ENCODE measurements at places on chromosomes 1 and 21. TPM values are rescaled to one million over a fixed set of nuclear protein-coding genes. Genes with fewer than 3 reads are reported as not detected.

- H3K4me1 ChIP-seq: no peaks in the 10 kb centered on the region
- H3K36me3 ChIP-seq: no peaks in the 10 kb centered on the region
- no peaks in the 10 kb centered on the region for H3K27me3 ChIP-seq
- H3K4me3 ChIP-seq: no peak overlapping the region
Observed at GRCh38 chr21:34298534-34299167, 65.2 kb upstream of the KCNE2 start.

DNA sequence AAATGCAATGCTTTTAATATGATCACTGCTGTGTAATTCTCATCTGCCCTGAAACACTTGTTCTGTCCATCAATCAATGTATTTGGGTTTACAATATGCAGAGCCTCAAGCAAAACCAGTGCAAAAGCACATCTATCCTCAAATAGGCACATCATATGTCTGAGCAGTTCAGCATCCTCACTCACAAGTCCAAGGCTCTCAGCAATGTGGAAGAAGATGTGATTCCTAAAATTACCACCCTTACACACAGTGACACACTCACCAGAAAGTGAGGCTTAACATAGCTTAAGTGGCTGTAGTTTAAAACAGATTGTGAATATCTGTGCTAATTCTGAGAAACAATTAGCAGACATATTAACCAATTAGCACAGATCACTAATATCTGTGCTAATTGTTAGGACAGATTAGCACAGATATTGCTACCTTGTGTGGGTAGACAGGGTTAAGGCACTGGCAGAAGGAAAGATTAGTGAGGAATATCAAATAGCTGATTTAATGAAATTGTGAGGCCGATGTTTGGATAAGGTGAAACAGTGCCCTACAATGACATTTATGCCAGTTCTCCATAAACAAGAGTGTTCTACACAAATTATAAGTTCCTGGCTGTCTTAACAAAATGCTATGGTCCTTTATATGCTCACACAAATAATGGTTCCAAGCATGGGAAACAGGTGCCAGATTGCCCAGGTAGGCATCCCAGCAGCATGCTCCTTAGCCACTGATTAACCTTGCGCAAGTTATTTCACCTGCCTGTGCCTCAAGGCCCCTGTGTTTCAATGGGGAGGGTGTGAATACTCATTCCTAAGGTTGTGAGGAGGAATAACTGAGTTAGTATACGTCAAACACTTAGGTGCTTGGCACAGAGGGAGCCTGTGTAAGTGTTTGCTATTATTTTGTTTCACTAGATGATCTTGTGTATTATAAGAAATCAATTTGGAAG lies 41.7 kb downstream of the MRPL39 start:
- H3K36me3 ChIP-seq: no peaks in the 10 kb centered on the region
- H3K4me3 ChIP-seq: no peak overlapping the region
- 0 out of 2 replicates have a peak, but pooled peaks cover 2% of the 10 kb centered on the region for H3K4me1 ChIP-seq
- DNase-seq: no peak
- H3K27me3 ChIP-seq: no peaks in the 10 kb centered on the region

DNA sequence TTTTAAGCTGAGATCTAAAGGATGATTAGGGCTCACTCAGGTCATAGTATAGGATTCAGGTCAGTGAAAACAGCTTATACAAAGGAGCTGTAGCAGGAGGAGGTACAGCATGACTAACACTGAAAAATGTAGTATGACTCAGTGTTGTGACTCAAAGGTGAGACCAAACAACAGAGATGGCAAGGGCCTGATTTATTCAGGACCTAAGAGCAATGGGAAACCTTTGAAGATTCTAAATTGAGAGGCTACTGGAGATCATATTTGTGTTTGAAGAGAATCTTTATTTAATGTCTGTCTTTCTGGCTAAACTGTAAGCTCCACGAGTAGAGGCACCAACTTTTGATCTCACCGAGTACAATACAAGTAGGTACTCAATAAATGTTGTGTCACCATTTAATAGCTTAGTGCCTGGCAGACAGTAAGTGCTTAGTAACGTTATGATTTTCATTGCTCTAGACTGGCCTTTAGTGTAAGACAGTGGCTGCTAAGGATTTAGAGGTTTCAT lies 43.5 kb downstream of the PRKAA2 start:
- peaks cover 18% of the 10 kb centered on the region for H3K4me1 ChIP-seq
- H3K36me3 ChIP-seq: no peaks in the 10 kb centered on the region
- peak; percentile 98 for DNase-seq
- peak overlapping the region; percentile 94 for H3K27ac ChIP-seq

GRCh38 chr1:85325920-85326319 lies 49.5 kb upstream of the BCL10 start:
- H3K27ac ChIP-seq: peak overlapping the region; percentile 48
- no peak for DNase-seq
- H3K36me3 ChIP-seq: no peaks in the 10 kb centered on the region
- H3K4me1 ChIP-seq: peaks cover 51% of the 10 kb centered on the region
- no peak overlapping the region for H3K4me3 ChIP-seq

DNA sequence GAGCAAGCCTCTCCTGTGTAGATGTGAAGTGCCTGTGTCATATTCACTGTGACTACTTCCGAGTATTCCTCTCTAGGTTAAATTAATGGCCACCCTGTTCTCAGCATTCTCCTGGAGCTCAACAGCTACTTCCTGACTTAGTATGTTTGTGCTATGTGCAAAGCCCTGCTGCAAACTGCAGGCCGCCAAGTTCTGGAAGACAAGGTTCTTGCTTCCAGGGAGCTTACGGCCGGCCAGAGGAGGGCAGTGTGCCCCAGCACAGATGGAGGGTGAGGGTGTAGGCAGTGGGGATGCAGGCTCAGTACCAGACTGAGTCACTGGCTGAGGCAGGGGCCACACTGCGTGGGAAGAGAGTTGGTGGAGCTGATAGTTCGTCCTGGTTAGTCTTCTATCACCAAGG lies 43.2 kb downstream of the ELK4 start:
- DNase-seq: no peak
- no peak overlapping the region for H3K27ac ChIP-seq
- no peak overlapping the region for H3K4me3 ChIP-seq
- H3K36me3 ChIP-seq: no peaks in the 10 kb centered on the region
- no peaks in the 10 kb centered on the region for H3K4me1 ChIP-seq
- no peaks in the 10 kb centered on the region for H3K27me3 ChIP-seq

DNA sequence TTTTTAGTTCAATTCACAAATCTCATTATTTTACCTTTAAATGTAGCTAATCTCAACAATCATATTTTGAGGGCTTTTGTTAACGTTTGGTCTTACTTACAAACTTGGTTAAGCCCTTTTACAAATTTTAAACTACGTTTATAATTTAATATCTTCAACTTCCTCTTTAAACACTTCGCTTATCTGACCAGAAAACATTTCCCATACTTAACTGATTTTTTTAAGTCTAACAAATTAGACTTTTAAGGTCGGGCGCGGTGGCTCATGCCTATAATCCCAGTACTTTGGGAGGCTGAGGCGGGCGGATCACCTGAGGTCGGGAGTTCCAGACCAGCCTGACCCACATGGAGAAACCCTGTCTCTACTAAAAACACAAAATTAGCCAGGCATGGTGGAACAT lies 300.9 kb downstream of the LMX1A start:
- no peak overlapping the region for H3K27ac ChIP-seq
- DNase-seq: no peak
- no peaks in the 10 kb centered on the region for H3K4me1 ChIP-seq
- no peaks in the 10 kb centered on the region for H3K27me3 ChIP-seq
- H3K36me3 ChIP-seq: no peaks in the 10 kb centered on the region
- no peak overlapping the region for H3K4me3 ChIP-seq

GRCh38 chr1:65112811-65113210 lies 35.2 kb upstream of the AK4 start:
- no peak overlapping the region for H3K27ac ChIP-seq
- no peak for DNase-seq
- H3K4me3 ChIP-seq: no peak overlapping the region
- H3K27me3 ChIP-seq: 0 out of 2 replicates have a peak, but pooled peaks cover 3% of the 10 kb centered on the region
- H3K36me3 ChIP-seq: no peaks in the 10 kb centered on the region
- no peaks in the 10 kb centered on the region for H3K4me1 ChIP-seq

The HSPA13 gene
- 30.1 TPM for total RNA-seq

DNA sequence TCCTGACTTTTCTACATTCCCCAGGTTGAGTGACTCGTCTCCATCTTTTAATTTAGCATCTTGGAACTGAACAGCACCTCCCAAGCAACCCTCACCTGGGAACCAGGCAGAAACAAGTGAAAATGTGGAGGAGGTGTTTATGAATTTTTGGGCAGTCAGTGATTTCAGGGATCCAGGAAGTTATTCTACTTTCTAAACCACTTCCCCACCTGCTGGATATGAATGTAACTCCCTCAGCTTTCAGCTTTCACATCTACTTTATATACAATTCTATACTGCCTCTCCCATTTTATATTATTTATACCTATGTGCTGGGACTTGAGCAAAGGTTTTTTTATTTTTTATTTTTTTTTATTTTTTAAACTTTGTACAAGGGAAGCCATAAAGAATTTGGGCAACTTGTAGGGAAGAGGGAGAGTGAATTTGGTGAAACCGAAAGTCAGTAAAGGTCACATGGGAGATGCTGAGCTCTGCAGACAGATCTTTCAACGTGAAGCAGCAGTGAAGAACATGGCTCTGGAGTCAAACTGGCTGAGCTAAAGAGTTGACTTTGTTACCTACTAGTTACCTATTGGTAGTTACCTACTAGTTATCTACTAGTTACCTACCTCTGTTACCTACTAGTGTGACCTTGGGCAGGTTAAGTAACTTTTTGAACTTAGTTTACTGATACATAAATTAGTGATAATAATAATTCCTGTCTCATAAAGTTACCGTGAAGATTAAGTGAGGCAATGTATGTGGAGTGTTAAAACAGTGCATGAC lies 45.5 kb downstream of the DDR2 start:
- H3K4me1 ChIP-seq: peaks cover 10% of the 10 kb centered on the region
- no peak for DNase-seq
- H3K4me3 ChIP-seq: no peak overlapping the region
- no peaks in the 10 kb centered on the region for H3K36me3 ChIP-seq
- H3K27me3 ChIP-seq: no peaks in the 10 kb centered on the region
- peak overlapping the region; percentile 61 for H3K27ac ChIP-seq

DNA sequence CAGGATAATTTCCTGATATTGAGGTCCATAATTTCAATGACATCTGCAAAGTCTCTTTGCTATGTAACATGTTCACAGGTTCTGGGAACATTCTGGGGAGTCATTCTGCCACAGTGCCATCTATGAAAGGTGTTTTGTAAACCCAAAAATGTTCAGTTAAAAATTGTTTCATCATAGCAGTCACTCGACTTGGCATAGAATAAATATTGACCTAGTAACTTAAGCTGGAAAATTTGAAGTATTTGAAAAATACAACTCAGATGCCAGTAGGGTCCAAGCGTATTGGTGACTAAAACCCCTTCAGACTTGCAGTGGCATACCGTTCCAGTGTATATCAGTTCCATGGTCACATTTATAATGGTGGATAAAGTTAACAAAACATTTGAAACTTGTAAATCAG lies 6.8 kb downstream of the DESI2 start:
- no peaks in the 10 kb centered on the region for H3K27me3 ChIP-seq
- no peak for DNase-seq
- H3K4me1 ChIP-seq: peaks cover 23% of the 10 kb centered on the region
- H3K27ac ChIP-seq: no peak overlapping the region
- H3K4me3 ChIP-seq: no peak overlapping the region
- H3K36me3 ChIP-seq: 0 out of 2 replicates have a peak, but pooled peaks cover 2% of the 10 kb centered on the region

DNA sequence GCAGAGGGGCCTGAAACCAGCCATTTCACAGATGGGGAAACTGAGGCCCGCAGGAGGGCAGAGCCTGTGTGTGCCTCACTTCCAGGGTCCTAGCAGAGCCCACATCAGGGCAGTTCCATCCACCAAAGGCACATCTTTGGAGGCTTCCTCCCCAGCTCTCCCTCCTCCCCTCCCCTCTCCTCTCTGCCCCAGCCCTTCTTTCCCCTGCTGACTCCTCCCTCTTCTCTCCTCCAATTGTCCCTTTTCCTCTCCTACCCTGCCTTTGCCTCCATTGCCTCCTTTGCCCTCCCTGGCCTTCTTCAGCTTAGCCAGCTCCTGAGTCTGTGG lies 56.6 kb downstream of the TMEM53 start:
- no peak overlapping the region for H3K4me3 ChIP-seq
- no peaks in the 10 kb centered on the region for H3K36me3 ChIP-seq
- no peaks in the 10 kb centered on the region for H3K27me3 ChIP-seq
- no peak overlapping the region for H3K27ac ChIP-seq

DNA sequence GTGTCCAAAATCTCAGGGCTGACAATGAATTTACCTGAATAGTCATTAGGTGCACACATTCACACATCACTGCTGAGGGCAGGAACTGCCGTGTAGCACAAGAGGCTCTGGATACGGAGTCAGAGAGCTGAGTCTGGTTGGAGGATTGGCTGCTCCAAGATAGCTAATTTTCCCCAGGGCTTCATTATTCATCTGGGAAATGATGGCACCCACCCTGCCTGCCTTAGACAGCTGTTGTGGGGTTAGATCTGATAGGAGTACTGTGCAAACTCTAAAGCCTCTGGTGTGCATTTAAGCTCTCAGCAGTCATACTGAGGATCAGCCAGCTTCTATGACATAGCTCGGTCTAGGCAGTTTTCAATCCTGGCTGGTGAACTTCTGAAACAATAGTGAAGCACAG lies 67.0 kb downstream of the LMX1A start:
- no peak overlapping the region for H3K4me3 ChIP-seq
- no peak overlapping the region for H3K27ac ChIP-seq
- DNase-seq: no peak
- no peaks in the 10 kb centered on the region for H3K36me3 ChIP-seq
- no peaks in the 10 kb centered on the region for H3K4me1 ChIP-seq
- H3K27me3 ChIP-seq: no peaks in the 10 kb centered on the region
